ENCODE measurements at places on chromosomes 5 and 9. TPM values are rescaled to one million over a fixed set of nuclear protein-coding genes. Genes with fewer than 3 reads are reported as not detected.

GRHPR gene
- 116 TPM for polyA plus RNA-seq

FOXD4L3 gene
- polyA plus RNA-seq = not detected

GRCh38 chr5:138459311-138459933, 5.9 kb upstream of the EGR1 start:
- DNase-seq = no peak

- DNase-seq = no peak
Measured at GRCh38 chr5:91443023-91443422, 59.9 kb upstream of the ARRDC3 start.

SLC12A2 gene
- polyA plus RNA-seq = 12.4 TPM

BAAT gene
- polyA plus RNA-seq = 0.08 TPM

DNA sequence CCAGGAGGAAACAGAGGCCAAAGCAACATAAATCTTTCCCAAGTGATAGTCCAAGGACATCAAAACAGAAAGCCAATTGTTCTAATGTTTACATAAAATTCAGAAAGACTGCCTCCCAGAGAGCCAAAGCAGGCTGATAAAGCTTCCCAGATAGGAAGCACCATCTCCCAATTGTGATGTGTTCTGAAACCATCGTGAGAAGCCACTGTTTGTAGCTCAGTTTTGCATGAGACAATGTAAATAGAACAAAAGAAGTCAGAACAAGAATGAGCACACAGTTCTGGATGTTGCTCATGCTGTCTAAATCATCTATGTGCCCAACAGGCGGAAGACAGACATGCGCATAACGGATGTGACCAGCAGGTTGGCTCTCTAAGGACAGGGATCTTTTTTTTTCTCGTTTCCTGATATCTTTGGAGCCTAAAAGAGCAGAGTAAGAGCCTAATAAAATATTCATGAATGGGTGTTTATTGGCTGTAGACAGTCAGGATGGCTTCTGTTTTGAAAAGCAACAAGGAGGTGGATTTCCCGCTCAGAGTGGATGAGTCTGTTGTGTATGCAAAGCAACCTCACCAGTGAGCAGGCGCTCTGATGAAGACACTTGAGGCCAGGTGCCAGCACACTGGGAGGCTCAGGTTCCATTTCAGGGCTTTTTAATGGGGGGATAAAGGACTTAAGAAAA, 113.6 kb downstream of the GNA14 start:
- DNase-seq = no peak

- no peak for DNase-seq
Measured at GRCh38 chr9:126708178-126708577, 94.5 kb downstream of the LMX1B start.

- DNase-seq = no peak
Measured at GRCh38 chr5:124812771-124813358, 66.4 kb upstream of the ZNF608 start.

DNA sequence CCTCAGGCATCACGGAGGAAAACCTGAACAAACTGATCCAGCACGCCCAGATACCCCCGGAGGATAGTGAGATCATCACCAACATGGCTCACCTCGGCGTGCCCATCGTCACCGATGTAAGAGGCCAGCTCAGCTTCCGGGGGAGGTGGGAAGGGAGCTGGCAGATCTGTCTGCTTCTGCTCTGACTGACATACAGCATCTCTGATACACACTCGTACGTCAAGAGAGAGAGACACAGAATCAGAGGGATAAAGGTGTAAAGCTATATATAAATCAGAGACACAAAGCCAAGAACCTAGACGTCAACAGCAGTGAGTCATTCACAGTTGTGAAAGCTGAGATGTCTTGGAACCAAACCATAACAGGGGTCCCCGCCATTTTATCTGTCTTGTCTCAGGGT, 30.1 kb upstream of the CFAP157 start:
- no peak for DNase-seq

DNA sequence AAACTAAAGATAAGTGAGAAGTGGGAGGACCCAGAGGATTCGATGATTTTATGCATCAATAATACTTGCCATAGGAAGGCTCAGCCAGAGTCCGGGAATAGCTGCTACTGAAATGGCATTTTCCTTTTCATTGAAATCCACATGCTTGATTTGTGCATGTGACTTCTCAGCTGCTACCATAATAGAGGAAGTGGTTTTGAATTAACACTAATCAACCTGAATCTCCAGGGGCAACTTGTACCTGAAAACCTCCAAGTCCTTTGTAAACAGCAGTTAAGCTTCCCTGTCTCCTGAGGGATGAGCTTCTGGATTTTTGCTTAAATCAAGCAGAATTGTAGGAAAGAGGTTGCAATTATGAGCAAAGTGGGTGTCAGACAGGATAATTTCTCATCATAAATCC, 124.9 kb downstream of the PPP2R2B start:
- no peak for DNase-seq

GRCh38 chr9:95854386-95855020, 21.0 kb upstream of the ERCC6L2 start:
- DNase-seq = no peak

DNA sequence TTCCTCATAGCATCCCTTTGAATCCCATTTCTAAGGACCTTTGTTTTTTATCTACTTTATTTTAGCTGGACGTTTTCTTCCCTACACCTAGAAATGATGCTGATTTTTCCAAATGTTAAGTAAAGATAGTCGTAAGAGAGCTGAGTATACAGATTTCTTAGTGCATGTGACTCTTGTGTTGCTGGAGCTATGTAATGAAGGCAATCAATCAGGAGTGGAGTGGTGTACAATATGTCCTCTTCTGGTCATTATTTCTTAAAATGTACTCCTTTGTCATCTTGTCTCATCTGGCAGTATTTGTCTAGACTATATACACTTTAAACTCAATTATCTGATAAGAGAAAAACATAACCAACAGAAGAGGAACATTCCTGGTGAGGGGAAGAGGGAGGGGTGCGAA, 13.5 kb downstream of the GAPT start:
- no peak for DNase-seq

NEUROG1 gene
- polyA plus RNA-seq = not detected

GPR21 gene
- 0.25 TPM for polyA plus RNA-seq

Data from keratinocyte (primary cell).